MG63 (cell line): ENCODE measurements at places on chromosomes 5 and 9.

DNA sequence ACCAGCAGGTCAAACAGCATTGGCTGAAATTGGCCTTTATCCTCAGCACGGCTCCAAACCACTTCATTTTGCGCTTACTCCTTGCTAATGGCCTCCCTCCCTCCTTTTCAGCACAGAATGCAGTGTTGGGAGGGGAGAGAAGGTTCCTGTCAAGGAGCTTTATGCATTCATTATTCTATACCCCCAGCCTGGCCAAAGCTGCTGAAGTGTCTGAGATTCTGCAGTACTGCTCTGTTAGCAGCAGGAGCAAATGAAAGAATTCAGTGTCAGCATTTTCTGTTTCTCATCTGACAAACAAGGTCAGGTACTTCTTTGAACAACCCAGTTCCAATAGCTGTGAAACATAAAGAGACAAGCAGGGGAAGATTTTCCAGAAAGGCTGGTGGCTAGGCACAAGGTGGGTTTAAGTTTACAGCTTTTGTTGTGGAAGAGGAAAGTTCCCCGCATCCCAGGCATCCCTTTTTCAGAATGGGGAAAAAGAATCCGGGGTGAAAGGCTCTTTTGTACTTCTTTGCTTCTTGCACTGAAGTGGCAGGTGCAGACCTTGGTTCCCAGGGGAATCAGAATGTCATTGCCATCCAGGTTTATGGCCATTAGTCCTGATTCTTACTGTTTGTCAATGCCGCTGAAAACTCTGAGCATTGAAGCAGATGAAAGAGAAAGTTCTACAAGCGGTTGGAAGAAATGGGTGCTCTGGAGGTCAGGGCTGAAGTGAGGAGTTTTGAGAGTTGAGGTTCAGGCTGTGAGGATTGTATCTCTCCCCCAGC, 109.3 kb upstream of the APC start:
- no peak for DNase-seq

DNA sequence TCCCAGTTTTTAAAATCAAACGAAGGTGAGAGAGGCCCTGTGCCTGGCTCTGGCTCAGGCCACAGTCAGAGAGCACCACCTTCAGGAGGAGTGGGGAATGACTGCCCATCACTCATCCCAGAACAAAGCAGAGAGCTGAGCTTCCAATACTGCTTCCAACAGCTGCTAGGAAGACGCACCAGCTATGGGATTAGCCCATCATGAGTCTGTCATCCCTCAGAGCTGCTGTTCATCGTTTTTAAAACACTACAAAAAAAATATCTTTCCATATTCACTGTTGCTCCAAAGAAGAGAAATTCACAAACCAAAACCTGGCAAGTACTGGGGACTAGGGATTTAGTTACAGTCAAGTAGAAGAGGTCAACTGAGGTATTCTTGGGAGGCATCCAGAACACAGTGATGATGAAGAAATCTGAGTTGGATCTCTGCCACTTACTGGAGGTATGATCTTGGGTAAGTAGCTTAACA, 102.4 kb downstream of the CDK5RAP2 start:
- peak; percentile 63 for DNase-seq

- no peak for DNase-seq
These were observed 82.6 kb upstream of the EQTN start for GRCh38 chr9:27379311-27380251.

DNA sequence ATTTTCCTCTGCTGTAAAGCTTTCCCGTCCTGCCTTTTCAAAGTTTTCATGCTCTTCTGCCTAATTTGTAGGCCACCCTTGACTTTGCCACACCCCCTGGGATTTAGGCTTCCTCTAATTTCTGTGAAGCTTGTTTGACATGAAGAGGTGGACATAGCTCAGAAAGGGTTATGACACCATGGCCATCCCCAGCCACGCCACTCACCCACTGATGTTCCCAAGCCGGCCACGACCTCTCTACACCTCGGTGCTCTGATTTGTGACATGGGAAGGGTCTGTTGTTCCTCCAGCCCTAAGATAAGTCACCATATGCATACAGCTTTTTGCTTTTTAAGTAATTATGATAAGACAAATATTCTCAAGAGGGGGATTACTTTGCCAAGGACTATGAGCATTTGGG, 139.5 kb downstream of the BARX1 start:
- no peak for DNase-seq

DNA sequence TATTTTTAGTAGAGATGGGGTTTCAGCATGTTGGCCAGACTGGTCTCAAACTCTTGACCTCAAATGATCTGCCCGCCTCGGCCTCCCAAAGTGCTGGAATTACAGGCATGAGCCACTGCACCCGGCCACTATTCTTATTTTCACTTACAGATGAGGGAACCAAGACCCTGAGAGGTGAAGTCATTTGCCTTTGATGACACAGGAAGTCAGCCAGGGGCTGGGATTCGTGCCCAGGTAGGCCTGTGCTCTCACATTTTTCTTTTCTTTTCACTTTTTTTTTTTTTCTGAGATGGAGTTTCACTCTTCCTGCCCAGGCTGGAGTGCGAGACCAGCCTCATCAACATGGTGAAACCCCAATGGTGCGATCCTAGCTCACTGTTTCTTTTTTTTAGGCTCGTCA, 22.2 kb downstream of the ENG start:
- DNase-seq, result no peak

DNA sequence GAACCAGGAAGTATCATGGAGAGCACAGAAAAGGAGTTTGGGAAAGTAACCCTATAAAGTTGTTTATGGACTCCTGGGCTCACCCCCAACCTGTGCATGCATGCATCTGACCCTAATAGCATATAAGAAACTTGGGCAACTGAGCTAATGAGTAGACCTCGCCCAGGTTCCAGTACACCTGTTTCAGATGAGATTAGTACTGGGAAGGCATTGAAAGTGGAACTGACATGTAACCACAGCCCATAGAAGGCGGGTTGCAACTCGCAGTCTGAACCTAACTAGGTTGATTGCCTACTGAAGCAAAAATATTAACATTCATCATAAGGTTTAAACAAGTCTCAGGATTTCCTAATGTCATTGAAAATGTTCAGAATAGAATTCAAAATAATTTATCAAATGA, 87.0 kb downstream of the WNK2 start:
- DNase-seq, result no peak

- no peak for DNase-seq
These were observed 45.4 kb downstream of the DMRT1 start for GRCh38 chr9:886886-887285.

GRCh38 chr5:6525910-6526309, 77.3 kb downstream of the UBE2QL1 start:
- DNase-seq, result no peak

DNA sequence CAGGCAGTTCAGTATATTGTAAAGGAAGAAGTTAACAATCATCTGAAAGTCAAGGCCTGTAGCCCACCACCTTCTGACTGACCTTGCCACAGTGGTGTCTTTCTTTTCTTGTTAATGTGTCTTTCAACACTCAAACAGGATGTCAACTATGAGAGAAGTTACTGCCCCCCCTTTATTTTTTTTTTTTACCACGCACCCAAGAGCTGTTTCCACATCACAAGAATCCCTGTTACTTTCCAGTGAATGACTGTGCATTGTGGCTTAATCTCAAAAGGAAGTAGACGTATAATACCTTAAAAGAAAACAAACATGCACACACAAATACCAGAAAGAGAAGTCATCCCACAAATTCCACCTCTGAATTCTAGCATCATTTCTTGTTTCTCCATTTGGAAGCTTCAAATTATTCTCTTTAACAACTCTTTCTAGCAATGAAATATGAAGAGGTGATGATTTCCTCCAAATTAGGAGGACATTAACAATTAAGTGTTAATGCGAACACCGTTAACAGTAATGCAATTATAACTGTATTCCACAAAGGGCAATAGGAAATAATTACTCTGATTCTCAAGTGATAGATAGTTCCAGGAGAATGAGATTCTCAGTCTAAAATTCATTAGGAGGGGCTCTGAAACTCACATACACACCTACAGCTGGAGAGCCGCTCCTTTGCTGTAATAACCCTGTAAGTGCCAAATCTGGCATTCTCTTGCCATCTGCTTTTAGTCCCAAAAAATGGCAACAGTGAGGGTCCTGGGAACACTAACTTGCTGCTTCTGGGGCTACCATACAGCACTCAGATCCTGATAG, 201.0 kb downstream of the EFNA5 start:
- no peak for DNase-seq

DNA sequence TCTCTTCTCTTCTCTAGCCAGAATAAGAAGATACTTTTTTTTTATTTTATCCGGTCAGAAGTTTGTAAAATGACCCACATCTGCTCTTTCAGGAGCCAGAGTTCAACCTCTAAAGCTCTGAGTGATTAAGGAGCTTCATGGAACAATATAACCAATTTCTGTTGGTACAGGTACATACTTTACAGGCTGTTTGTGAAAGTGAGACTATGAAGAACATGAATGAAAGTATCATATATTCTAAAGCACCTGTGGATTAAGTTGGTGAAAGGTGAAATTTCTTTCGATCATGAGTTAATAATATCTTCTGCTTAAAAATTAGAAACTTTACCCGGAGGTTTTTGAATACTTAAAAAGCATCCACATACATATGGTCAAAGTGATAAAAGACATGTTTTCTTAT, 65.2 kb downstream of the DMRT2 start:
- no peak for DNase-seq

GRCh38 chr9:27749838-27750237, 176.6 kb upstream of the C9orf72 start:
- no peak for DNase-seq

DNA sequence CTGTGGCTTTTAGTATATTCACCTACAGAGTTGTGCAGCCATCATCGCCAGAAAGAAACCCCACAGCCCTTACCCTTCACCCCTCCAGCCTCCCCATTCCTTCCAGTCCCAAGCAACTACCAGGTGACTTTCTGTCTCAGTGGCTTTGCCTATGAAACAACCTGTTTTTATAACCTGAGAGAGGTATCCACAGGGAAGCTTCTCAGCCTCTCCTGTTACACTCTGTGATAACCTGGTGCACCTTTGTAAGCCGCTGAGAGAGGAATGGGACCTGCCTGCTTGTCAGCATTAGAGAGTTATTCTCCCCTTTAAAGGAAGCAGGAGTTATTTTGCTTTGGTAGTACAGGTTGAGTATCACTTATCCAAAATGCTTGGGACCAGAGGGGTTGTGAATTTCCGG, 93.6 kb downstream of the TRIO start:
- no peak for DNase-seq

DNA sequence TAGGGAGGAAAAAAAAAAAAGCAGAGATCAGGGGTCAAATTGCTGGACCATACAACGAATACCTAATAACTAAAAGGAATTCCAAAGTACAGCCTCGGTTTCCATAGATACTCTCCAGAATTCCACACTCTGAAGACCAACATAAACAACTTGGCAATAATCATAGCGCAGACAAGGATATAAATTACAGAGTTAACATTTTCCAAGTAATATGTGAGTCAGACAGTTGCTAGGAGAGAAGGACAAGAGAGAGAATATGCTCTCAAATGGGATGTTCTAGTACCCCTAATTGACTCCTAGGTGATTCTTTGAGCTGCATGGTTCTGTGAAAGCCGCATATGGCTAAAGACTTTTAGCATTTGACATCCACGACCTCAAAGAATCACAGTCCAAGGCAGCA, 165.2 kb downstream of the FRMD3 start:
- DNase-seq, result no peak

DNA sequence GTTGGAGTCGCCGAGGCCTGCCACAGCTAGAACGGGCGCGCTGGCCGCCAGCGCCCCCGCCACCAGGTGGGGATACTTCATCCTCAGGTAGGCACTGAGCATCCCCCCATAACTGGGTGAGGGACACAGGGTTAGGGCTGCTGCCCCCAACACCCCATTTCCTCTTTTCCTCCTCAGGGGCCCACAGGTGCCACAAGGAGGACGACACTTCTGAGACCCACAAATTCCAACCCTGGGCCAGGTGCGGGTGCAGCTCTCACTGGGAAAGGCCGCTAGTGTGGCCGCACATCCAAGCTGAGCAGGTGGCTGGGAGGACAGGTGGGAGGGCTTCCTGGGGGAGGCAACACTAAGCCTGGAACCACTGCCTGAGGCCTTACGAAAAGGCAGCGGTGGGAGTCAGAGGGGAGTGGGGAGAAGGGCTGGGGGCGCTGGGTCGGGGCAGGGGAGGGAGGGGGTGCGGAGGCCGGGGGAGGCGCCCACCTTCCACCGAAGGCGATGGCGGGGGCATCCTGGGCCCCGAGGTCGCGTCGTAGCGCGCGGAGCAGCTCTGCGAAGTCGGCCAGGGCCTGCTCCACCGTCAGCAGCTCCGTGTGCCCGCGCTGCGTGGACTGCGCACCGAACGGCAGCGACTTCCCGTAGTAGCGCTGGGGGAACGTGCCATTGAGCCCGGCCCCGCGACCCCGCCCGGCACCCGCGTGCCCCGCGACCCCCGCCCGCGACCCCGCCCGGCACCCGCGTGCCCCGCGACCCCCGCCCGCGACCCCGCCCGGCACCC, 961 bp downstream of the DPP7 start:
- no peak for DNase-seq

GRCh38 chr9:137213160-137214060, 7.9 kb downstream of the NDOR1 start:
- DNase-seq, result no peak

DNA sequence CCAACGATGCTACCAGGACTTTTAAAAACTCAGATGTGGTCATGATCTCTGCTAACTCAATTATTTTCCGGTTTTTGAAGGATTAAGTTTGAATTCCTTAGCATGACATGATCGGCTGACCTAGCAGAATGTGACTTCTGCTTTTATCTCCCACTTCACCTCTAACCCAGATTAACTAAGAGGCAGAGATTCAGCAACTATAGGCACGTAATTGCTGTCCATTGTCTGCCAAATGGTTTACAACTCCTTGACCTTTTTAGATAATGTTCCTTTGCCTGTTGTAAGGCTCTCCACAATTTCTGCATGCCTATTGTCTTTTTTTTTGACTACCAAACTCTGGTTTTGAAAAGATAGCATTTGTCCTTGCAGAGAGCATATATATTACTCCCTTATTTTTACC, 268.2 kb downstream of the BRINP1 start:
- no peak for DNase-seq

- peak; percentile 87 for DNase-seq
These were observed 28.2 kb upstream of the RPL26L1 start for GRCh38 chr5:172931001-172931536.

DNA sequence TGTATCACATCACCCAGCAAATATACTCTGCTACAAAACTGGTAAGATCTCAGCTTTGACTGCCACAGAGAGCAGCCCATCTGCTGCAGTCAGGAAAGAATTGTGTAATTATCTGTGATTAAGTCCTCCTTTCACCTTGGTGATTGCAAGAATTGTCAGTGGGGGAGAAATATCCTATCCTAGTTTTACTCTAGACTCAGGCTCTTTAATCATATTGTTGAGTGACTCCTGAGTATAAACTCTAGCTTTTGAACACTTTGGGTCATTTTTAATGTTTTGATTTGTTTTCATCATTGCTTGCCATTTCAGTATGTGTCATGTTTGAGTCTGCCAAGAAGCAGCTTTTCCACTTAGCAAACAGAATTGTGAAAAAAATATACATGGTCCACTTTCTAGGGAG, 32.1 kb downstream of the VCAN start:
- DNase-seq, result peak; percentile 6

DNA sequence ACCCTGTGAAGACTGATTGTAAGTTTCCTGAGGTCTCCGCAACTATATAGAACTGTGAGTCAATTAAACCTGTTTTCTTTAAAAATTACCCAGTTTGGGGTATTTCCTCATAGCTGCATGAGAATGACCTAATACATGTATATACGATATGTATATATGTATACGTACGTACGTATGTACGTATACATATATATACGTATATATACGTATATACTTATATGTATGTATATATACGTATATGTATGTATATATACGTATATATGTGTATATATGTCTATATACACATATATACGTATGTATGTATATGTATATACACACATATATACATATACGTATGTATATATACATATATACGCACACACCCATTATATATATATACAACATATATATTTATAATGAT, 1153.0 kb upstream of the CDH18 start:
- no peak for DNase-seq
